Stimulated activated CD8-positive, alpha-beta memory T cell treated with anti-CD3 and anti-CD28 coated beads, Interleukin-7, amount 100 ng/mL, for 1 hour (primary cell): ENCODE measurements at places on chromosomes 5 and 9.

GRCh38 chr9:74609671-74610405, 112.7 kb downstream of the RORB start:
- DNase-seq: no peak

- no peak for DNase-seq
Measured at GRCh38 chr5:167812871-167813270, 478.6 kb upstream of the WWC1 start.

DNA sequence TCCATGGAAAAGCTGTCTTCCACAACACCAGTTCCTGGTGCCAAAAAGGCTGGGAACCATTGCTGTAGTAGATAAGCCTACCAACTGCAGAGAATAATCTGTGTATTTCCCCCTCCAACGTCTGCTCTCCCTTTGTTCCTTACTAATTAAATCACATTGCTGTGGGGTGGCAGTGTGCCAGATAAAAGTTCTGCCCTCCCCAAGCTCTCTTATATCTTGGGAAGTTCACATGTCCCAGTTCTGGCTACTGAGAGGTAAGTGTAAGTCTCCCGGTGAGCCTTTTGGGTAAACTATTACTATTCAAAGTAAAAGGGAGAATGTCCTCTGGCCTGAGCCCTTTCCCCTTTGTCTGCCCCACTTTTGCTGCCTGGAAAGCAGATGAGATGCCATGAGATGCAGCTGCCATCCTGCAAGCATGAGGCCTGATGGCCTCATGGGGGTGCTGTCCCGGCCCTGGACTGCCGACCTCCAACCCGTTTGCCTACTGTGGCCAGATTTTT, 14.7 kb downstream of the ENC1 start:
- DNase-seq: no peak

DNA sequence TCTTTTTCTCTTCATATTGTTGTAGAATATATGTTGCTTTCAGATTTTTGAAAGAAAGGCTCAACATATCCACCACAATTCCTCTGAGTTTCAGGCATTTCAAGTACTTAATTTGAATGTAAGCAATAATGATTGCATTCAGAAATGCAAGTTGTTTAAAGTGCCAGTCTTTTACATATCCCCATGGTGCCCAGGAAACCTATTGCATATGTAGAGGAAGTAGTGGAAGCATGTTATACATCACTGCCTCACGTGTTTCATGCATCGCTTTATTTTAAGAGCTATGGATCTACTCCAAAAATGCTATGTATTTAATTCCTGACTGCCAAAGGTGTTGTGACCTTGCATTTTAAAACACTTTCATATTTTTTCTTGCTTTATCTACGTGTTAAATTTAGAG, 28.1 kb downstream of the CPEB4 start:
- no peak for DNase-seq

- DNase-seq: no peak
Measured at GRCh38 chr5:94240993-94241651, 377.3 kb downstream of the KIAA0825 start.

DNA sequence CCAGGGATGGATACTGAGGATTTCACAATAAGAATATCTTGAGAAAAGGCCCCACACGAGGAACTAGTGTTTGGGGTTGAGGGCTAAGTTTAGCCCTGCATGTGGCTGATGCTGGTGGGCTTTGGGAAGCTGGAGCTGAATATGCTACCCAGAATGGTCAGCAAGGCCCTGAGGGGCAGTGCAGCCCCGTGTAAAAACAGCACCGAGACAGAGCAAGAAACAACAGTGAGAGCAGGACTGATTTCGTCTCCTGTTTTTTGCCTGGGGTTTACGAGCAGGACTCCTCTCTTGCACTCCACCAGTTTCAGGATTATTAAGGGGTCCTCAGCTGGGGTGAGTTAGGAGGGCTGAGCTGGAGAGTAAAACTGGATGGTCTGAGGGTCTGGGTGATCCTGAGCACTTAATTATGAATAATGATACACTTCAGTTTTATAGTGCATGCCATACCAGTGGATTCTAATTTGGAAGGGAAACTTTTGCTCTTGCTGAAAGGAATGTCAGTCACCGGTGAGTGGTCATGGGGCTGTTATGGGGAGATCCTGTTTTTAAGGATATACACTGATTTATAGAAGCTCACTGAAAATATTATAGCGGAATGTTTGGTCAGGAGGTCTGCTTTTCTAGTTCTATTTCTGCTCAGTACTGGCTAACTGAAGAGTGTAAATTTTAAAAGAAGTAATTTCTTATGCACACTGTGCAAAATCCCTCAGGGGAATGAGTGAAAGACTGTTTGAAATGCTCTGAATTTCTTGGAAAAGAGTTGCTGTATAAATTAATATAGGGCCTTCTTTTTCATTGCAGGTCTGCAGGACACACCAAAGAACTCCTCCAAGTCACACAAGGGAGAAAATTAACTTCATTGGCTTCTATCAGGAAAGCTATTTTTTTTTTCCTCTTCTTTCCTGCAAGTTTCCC, 42.7 kb upstream of the NFIB start:
- no peak for DNase-seq

- DNase-seq: no peak
Measured at GRCh38 chr9:131631306-131631705, 86.0 kb downstream of the PRRT1B start.

DNA sequence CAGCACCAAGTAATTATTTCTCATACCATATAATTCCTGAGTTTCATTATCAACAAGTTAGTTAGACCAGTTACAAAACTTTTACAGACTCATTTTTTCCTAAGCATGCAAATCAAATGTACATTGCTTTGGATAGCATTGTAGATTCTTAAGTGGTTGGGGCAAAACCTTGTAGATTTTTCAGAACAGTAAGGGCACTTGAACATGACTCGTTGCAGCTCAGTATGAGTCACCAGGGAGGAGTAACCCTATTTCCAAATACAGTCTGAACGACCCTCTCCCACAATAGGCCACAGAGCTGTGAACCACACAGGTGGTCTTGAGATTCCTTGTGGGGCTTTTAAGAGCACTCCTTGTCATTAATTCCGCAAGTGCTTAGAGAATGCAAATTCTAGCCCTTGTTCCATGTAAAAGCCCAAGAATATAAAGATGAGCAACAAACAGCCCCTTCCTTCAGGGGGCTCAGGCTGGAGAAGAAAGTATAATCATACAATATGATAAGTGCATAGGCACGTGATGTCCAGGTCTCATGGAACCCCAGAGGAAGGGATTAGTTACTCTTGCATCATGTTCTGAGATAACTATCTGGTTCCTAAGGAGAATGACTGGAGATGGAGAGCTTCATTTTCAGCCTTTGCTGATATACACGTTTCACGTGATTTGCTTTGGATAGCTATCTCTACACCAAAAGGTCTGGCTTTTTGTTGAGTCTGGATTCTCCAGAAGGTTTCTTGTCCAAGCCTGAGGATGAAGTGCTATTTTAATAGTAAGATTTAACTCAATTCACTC, 295.7 kb downstream of the KCNN2 start:
- no peak for DNase-seq
